ENCODE measurements at places on chromosomes 3 and 15.
A peak's percentile ranks its signal among the peaks of the same experiment; 100 is the strongest.

GRCh38 chr3:3799173-3800079 lies at the start of gene LRRN1:
Gene LRRN1 (plus strand): TSS chr3:3799431. CDS start chr3:3844642, 45,211 bp downstream.
- no peak for DNase-seq

DNA sequence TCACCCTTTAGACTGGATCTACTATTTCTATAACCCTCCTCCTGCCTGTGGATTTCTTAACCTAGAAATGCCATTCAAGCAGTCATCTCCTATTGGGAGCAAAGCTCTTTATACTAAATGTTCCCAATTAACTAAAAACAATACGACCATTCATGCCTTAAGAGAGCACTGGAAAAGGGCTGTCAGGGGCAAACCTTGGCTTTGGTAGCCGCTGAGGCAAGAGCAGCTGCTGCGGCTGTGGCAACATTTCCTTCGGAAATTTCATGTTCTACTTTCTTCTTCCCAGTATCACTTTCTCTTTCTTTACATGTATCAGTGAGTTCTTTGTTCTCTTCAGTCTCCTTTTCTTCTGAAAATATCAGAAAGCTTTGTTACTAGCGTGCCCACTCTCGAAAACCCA lies 56.3 kb upstream of the CSPG5 start:
- DNase-seq = no peak

DNA sequence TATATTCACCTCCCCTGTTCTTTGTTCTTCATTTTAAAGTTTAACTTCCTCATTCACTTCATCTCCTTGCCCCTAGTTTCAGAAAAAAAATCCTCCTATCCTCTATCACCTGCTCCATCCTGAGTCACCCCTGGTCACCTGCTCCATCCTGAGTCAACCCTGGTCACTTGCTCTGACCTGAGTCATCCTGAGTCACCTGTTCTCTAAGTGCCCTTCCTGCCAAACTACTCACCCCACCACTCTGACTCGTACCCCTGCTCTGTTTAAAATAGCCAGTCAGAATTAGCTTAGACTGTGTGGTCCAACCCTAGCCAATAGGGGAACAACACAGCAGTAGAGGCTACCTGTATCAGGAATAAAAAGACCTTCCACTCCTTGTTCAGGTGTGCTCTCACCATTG lies 716.9 kb downstream of the ZBBX start:
- DNase-seq = peak; percentile 28

DNA sequence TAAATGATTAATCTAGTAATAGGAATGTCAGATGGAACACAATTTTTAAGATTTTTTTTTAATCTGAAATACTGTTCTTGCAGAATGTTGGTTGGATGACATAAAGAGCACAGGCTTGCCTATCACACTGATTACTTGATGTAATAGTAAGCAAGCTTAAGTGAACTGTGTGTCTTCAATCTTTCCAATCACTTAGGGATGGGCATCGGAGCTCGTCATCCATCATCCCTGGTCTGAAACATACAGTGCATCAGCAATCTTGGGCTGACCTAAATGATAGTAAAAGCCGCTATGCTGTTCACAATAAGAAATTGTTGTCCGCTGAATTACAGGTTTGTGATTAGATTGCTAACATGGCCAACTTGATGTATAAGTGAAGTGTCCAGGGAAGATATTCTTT lies 195.8 kb downstream of the WDR72 start:
- DNase-seq = no peak

DNA sequence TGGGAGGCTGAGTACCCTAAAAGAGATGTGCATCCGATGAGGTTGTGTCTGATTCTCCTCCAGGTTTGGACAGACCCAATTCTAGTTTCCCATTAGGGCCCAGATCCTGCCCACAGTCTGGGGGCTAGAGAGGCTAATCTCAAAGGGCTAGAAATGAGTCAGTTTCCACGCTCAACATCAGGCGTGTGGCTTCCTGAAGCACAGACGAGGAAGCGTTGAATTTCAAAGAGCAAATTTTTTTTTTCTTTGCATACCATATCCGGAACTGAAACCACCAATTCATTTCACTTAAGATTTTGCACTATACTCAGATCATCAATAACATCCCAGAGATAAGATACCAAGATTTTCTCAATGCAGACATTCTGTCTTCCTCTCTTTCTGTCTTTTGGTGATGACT lies 173.8 kb upstream of the BCL6 start:
- no peak for DNase-seq

- DNase-seq = no peak
Measured at GRCh38 chr15:50044904-50045303, 74.1 kb downstream of the ATP8B4 start.

- DNase-seq = no peak
Measured at GRCh38 chr3:27049792-27050191, 319.4 kb downstream of the NEK10 start.

DNA sequence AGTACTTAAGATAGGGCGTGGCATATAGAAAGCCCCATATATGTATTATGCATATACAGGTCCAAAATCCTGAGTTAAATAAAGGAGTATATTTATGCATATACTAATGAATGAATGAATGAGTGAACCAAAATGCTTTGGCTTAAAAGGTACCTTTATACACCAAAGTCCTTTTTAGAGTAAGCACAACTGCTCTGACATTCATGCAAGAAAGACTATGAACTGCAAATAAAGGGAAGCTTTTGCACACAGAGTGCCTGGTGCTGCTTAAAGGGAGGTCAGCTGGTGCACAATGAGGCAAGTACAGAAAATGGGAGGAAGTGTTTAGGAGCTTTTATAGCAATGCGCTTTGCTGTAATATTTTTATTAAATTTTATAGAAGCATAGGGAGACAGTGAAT lies 214.0 kb downstream of the KLF13 start:
- DNase-seq = no peak

DNA sequence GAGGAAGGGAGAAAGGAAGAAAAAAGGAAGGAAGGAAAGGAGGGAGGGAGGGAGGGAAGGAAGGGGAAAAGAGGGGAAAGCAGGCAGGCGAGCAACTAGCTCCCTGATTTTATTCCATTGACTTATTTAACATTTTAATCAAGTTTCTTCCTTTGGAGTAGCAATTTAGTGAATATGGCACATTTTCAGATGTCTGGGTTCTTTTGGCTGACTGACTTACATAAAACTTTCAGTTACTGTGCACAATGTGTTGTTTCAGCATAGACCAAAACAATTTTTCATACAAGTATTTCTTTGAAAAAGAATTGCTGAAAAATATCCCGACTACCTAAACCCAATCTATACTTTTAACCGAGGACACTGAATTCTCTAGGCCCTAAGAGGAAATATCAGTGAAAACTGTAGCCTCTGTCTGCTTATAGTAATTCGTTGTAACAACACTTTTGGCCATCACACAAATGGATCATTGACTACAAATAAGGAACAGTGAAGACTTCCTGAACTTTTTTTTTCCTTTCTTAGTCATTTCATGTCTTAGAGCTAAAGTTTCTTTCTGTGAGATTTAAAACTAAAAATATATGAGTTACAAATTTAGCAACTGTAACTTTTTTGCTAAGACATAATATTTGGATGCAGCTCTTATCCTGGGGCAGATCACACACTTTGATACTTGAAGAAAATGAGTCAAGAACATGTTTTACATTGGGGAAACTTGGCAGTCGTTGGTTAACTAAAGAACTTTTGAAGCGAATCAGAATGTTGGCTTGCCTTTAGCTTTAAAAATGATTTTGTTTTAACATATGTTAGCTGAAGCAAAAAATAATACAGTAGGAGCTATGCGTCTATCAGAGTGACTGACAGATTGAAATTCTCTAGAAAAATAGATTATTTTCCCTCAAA lies 79.6 kb downstream of the SOX2 start:
- no peak for DNase-seq

DNA sequence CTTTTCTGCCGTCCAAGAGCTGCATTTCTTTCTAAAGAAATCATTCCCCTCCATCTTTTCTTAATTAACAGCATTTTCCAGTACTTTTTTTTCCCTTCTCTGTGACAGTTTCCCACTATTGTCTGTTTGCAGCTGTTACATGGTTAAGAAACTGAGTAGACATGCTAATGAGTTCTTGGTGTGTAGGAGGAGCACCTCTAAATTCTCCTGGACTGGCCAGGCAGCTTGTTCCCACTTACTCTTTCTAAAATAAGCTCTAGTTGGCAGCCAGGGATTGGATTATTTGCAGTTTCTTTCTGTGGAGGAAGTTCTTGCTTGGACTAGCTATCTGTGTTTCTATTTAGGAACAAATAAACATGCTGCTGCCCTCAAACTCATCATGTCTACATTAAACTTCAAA lies 235.1 kb upstream of the GAP43 start:
- DNase-seq = no peak

DNA sequence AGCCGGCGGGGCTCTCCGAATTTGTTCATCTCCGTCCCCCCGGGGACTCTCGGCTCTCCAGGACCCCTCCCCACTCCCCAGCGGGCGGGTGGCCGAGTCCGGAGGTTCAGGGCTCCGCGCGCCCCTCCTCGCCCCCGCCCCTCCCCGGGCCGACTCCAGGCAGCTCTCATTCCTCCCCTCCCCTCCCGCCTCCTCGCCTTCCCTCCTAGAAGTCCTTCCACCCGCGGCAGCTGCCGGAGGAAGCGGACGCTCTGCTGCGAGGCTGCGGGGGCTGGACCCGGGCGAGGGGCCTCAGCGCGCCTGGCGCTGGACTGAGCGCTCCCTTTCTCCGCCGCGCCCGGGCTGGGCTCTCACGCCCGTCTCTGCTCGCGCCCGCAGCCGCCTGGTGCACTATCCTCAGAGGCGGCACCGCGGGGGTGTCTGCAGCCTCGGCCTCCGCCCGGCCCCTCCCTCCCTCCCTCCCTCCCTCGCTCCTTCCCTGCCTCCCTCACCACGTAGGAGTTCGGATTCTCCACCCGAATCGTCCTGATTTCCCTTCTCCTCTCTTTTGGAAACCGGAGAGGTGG lies at the start of gene ROBO2:
Gene ROBO2, plus strand, starts transcription at position 494 of the 566 bp plus-strand sequence. CDS start 687 bp downstream, outside the sequence.
- peak; percentile 25 for DNase-seq

GRCh38 chr3:32359766-32360492 lies 31.7 kb upstream of the CMTM7 start:
- no peak for DNase-seq

- DNase-seq = no peak
Measured at GRCh38 chr15:40316931-40317330, 6.6 kb upstream of the INAFM2 start.

DNA sequence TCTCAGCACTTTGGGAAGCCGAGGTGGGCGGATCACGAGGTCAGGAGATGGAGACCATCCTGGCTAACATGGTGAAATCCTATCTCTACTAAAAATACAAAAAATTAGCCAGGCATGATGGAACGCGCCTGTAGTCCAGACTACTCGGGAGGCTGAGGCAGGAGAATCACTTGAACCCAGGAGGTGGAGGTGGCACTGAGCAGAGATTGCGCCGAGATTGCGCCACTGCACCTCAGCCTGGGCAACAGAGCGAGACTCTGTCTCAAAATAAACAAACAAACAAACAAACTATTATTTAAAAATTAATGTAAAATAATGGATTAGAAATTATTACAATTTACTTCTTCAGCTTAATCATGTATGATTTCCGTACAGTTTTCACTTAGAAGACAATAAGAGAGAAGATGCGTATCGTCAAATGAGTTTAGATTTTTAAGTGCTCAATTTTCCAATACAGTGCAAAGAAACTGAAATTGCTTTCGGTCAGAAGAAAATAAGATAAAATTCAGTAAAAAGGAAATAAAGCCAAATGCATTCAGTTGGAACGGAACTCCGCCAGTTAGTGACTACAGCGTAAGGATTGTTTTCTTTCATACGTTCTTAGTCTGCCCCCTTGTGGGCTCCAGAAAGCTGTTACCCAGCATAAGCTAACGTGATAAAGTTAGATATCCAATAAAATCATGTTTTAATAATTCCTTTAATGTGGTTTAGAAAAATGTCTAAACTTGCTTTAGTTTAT lies 24.8 kb downstream of the AADAC start:
- peak; percentile 57 for DNase-seq

- no peak for DNase-seq
Measured at GRCh38 chr3:101861789-101862415, 12.6 kb downstream of the NFKBIZ start.

GRCh38 chr3:70748593-70748992 lies 436.2 kb upstream of the MDFIC2 start:
- no peak for DNase-seq

DNA sequence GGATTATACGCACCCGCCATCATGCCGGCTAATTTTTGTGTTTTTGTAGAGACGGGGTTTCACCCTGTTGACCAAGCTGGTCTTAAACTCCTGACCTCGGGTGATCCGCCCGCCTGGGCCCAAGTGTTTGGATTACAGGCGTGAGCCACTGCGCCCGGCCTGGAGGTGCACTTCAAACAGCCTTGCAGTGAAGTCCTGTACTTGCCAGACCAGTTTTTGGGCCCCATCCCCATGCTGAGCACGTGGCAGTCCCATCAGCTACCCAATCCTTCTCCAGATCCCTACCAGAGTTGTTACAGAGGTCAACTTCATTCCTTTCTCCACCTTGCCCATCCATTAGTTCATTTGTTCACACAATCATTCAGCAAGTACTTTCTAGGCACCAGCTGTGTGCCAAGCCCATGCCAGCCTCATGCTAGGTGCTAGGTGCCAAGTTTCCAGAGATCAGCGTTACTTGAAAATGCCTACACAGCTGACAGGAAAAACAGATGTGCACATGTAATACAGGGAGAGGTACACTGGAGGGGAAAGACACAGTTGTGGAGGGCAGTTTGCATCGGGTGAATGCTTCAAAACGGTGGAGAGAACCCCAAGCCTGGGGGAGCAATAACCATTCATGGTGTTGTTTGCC lies 2.2 kb downstream of the DNAH1 start:
- DNase-seq = no peak

DNA sequence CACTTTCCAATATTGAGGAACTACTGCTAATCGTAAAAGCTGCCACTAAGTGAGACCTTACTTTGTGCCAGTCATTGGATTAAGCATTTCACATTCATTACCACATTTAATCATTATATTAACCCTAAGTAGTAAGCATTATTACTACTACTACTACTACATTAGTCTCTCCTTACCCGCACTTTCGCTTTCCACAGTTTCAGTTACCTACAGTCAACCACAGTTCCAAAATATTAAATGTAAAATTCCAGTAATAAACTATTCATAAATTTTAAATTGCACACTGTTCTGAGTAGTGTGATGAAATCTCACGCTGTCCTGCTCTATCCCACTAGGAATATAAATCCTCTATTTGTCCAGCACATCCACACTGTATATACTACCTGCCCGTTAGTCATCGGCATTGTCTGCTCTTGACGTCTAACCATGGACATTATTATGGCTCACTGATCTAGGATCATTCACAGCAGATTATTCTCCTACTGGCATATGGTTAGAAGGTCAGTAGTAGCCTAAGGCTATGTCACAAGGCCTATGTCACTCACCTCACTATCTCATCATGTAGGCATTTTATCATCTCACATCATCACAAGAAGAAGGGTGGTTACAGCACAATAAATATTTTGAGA lies 121.1 kb downstream of the GSK3B start:
- no peak for DNase-seq

- no peak for DNase-seq
Measured at GRCh38 chr3:66922058-66922457, 76.0 kb upstream of the KBTBD8 start.

GRCh38 chr15:53351373-53351772 lies 408.1 kb downstream of the WDR72 start:
- no peak for DNase-seq

GRCh38 chr3:181326637-181327223 lies 337.2 kb upstream of the DNAJC19 start:
- peak; percentile 28 for DNase-seq
